ENCODE measurements at places on chromosomes 1 and 21.

- DNase-seq: no peak
Observed at GRCh38 chr1:217354895-217355294, 276.0 kb downstream of the GPATCH2 start.

DNA sequence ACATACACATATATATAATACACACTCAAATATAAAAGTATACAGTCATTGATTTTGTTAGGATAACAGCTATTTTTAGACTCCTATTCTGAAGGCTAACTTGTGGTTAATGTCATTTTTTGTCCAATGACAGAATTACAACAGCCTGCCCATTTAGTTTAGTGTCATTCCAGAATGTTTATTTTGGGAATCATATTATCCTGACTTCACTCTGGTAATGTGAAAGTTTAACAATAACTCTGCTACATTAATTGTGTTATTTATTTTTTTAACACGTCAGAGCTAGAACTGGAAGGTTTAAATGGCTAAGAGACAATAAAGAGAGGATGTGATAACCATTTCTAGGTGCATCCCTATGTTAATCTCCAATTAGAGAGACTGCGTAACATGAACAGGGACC is 648.1 kb downstream of the USP25 start:
- DNase-seq: no peak

DNA sequence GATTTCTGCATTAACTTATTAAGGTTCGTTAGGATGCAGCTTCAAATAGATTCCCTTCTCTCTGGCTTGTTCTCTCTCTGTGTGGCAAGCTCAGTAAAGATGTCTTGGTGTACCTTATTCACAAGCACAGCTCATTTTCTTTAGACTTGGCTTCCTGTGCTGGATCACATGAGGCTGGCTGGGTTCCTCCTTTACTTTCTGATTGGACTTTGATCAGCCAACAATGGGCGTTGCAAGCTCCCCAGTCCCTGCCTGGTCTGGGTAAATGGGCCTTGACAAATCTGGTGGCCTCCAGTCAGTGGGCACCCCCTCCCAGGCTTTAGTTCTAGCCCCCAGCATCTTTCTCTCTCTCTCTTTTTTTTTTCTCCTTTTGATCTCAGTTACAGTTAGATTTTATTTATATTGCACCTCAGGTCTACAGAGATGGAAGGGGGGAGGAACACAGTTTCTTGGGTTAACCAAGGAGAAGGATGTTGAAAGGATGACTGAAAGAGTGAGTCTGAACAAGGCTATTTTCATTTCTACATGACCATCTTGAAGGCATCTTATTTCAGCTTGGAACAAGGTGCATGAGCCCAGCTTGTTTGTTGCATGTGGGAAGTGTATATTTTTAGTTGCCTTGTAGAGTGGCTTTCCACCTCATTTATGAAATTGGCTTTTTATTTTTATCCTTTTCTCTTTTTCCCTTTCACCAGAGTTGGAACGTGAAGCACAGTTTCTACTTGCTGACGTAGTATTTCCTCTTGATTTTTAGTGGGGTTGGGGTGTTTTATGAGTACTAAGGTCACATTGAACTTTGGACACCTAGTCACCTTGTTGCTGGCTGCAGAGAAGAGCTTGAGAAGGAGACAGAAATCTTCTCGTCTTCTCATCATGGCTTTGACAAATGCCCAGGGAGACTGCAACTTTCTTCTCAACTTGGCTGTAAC is 77.1 kb downstream of the PBX1 start:
- no peak for DNase-seq

DNA sequence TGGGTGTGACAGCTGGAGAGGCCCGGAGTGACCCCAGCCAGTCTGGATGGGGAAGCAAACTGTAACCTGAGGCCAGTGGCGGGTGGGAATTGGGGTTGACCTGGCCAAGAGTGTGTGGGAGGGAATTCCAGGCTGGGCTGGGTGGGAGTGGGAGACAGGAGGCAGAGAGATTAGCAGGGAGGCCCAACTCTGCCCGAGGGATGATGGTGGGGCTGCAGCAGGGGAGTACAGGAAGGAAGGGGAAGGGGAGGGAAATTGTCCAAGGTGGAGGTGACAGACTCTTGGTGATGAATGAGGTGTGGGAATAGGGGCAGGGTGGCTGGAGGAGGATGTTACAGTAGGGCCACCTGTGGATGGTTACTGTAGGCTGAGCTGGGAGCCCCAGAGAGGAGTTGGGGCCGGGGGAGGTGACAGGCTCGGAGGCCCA is 40.4 kb downstream of the HUNK start:
- peak; percentile 90 for DNase-seq
